Daoy (cell line): ENCODE measurements at places on chromosomes 6 and 20. TPM values are rescaled to one million over a fixed set of nuclear protein-coding genes. Genes with fewer than 3 reads are reported as not detected.

Gene SIM1
- 0.51 and 0.77 TPM in 2 replicates for total RNA-seq

Gene IRF4
- total RNA-seq: 0.23 TPM in 1 of 2 replicates, not detected in the other

Gene MAP1LC3A
- total RNA-seq: 1.5 and 2.5 TPM in 2 replicates

Gene CLPSL2
- total RNA-seq: not detected in 2 replicates

Gene FOXC1
- total RNA-seq: 5.9 and 7.0 TPM in 2 replicates

Gene GSTA4
- total RNA-seq: 15.5 and 17.4 TPM in 2 replicates

DNA sequence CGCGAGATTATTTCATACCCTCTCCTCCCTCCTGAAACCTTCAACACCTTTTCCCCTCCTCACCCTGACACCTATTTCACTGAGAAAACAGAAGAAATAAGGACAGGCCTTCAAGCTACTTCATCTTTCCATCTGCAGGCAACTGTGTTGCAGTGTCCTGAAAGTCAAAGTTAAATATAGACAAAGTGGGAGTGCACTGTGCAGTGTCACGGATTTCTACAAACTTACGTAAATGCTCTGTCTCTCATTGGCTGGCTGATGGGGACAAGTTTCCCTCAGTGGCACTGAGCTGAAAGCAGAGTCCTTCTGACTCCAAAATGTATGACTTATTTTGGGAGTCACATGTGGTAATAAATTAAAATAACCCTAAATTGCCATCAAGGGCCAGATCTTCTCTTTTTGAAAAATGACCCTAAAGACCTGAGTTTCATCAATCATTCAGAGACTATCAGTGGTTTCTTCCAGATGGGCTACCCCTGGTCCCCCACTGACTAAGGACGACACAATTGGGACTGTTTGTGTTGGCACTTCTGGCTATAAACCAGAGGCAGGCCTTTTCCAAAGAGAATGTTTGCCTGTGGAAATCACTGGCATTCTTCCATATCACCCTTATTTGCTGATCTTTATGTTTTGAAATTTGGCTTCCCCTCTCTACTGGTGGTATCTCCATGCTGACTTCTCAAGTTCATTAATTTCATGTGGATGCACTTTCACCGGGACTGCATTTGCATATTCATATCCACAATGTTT is 21.6 kb downstream of the ALDH8A1 start:
- DNase-seq: no peak

DNA sequence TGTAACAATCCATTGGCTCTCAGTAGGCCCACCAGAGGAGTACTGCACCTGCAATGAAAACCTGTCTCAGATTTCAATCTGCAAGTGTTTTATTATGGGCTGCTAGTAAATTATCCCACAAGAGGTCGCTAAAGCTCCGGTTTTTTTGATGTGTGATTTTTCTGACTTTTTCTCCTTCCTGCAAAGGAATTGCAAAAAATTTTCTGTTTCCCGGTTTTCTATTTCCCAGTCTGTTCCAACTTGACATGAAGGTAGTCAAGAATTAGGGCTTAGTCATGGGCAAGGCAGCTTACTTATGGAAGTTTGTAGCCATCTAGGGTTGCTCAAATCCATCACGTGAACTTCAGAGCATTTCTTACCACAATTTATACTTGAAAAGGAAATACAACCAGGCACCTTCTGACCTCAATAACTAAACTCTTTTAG is 38.5 kb upstream of the AHI1 start:
- DNase-seq: peak; percentile 61

DNA sequence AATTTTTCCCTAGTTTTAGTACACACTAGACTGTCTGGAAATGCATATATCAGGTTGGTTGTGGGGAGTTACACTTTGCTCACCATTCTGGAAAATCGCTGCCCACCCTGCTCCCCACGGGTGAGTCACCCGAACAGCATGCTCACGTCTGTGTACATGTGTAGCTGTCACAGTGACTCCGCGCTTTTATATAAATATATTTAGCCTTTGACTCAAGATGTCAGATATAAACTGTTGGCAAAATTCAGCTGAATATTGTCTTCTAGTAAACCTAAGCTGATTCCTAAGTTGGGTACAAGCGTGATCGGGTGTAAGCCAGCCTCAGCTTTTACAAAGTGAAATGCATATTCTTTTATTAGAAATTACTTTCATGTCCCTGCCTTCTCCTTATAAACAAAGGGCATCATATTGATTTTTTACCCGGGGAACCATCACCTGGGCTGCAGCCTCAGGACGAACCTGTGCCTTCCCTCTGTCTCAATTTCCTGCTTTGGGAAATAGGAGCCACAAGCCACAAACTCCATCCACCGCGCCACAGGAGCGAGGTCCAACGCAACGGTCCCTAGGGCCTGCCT is 4.3 kb downstream of the SDCBP2 start:
- DNase-seq: peak; percentile 66

- DNase-seq: no peak
Observed at GRCh38 chr6:76703786-76704185, 631.3 kb upstream of the IMPG1 start.
